ENCODE measurements at places on chromosomes 11 and 22. TPM values are rescaled to one million over a fixed set of nuclear protein-coding genes. Genes with fewer than 3 reads are reported as not detected.
A peak's percentile ranks its signal among the peaks of the same experiment; 100 is the strongest.

GRCh38 chr11:30984827-30985226 is 384.7 kb downstream of the DCDC1 start:
- H3K4me1 ChIP-seq, result no peaks in the 10 kb centered on the region
- no peak overlapping the region for H3K27ac ChIP-seq
- no peak for DNase-seq
- no peaks in the 10 kb centered on the region for H3K27me3 ChIP-seq
- H3K4me3 ChIP-seq, result no peak overlapping the region
- no peaks in the 10 kb centered on the region for H3K36me3 ChIP-seq

DNA sequence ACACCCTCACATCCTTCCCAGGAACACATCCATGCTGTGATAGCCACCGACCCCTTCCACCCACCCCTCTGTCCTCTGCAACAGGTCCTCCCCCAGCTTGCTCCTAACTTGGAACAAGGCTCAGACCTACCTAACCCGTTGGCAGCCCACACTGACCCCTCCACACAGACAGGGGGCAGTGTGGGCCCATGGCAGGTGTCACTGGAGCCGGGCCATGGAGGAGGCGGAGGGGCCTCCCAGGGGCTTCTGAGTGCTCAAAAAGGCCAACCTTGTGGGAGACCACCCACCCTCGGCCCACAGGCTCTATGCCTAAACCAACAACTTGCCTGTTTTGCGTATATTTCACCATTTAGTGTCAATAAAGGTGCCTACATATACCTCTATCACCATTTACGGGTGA is 57.0 kb downstream of the CERK start:
- H3K4me3 ChIP-seq, result no peak overlapping the region
- H3K27ac ChIP-seq, result no peak overlapping the region
- peaks cover 24% of the 10 kb centered on the region for H3K4me1 ChIP-seq
- no peak for DNase-seq
- no peaks in the 10 kb centered on the region for H3K27me3 ChIP-seq

DNA sequence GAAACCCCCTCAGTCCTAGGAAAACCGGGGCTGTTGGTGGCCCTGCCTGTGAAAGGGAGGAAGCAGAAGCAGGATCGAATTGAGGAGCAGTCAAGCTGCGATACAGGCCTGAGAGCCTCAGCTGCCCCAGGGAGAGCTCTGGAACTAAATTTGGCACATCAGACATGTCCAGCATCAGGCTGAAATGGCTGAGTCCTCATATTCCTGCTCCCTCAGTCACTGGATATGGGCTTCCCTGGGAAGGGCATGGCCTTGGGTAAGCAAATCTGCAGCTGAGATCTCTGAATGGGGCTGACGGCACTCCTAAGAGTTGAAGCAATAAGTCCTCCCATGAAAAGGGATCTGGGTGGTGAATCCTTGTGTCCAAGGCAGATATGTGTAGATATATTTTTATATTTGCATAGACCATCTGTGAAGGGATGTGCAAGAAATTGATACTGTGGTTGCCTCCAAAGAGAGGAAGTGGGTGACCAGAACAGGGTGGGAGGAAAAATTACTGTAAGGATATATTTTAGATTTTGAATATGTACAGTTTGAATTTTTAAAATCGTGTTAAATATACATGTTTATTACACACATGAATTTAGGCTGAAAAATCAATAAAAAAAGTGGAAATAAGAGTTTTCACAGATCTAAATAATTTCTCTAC is 45.5 kb downstream of the APIP start:
- H3K27me3 ChIP-seq, result no peaks in the 10 kb centered on the region
- H3K4me1 ChIP-seq, result no peaks in the 10 kb centered on the region
- H3K4me3 ChIP-seq, result no peak overlapping the region

DNA sequence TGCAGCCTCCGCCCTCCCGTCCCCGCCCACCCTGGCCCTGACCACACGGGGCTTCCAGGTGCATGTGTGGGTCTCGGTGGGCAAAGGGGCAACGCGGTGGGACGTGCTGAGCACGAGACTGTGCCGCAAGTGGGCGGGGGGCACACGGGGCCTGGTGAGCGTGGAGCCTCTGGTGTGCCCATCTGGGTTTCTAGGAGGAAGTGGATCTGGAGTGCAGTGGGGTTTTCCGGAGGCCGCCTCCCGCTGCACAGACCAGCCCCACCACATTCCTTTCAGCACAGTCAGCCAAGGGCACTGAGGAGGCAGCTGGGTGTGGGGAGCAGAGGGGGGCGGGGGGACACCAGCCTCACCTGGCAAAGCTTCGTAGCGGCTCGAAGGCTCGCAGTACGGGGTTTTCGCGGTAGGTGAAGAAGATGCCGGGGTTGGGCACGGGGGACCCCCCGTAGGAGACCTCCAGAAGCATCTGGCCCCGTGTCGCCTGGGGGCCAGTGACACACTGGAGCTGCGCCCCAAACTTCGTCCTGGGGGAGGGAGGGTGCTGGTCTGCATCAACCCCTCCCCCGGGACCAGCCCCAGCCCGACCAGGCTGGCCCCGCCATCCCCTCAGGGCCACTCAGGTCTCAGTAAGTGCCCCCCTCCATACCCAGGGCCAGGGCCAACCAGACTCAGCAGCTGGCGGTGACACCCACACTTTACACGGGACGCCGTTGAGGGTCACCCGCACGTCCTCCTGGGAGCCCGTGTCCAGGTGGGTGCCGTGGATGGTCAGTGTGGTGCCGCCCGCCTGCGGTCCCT is 12.4 kb upstream of the MAPK11 start:
- H3K4me1 ChIP-seq, result no peaks in the 10 kb centered on the region
- no peak overlapping the region for H3K4me3 ChIP-seq
- H3K36me3 ChIP-seq, result no peaks in the 10 kb centered on the region
- DNase-seq, result no peak
- no peak overlapping the region for H3K27ac ChIP-seq

- H3K4me3 ChIP-seq, result no peak overlapping the region
- no peaks in the 10 kb centered on the region for H3K27me3 ChIP-seq
- peaks cover 5% of the 10 kb centered on the region for H3K4me1 ChIP-seq
- DNase-seq, result no peak
- H3K27ac ChIP-seq, result no peak overlapping the region
- no peaks in the 10 kb centered on the region for H3K36me3 ChIP-seq
Measured at GRCh38 chr11:7427733-7428132, 57.6 kb upstream of the OLFML1 start.

DNA sequence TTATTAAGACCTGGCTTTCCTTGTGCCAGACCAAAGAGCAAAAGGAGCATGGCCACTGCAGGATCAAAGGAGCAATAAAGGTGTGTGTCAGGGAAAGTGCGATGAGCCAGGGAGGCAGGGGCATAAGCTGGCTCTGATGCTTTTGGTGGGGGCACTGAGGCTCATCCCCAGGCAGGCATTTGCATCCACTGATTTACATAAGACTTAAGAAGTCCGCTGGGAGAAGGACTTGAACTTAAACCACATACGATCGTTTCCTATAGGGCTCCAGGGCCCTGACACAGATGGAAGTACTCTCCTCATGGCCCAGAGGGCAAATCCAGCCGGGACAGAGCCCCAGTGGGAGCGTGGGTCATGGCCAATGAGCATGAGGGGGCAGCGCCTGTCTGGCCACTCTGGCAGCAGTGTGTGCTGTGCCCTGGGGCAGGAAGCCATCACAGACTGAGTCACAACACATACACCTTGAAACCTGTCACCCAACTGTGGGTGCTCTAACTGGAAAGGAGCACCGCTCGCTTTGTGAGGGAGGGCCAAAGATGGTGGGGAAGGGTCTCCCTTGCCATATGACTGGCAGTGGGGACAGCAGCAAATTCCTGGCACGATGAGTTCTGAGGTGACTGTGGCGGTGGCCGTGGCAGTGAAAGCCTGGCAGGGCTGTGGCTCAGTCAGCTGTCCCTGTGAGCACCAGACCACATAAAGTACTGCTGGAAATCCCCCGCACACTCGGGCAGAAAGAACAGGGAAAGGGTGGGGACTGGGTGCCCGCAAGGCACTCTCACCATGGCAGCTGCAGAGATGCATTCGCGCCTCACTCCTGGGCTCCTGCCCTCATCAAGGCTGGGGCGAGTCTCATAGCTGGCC is 79.4 kb upstream of the LMO1 start:
- no peak overlapping the region for H3K4me3 ChIP-seq
- 0 out of 2 replicates have a peak overlapping the region, but pooled peaks have one; percentile 24 for H3K27ac ChIP-seq
- DNase-seq, result peak; percentile 49
- H3K36me3 ChIP-seq, result no peaks in the 10 kb centered on the region

- H3K27me3 ChIP-seq, result no peaks in the 10 kb centered on the region
- peaks cover 1% of the 10 kb centered on the region for H3K36me3 ChIP-seq
- H3K27ac ChIP-seq, result peak overlapping the region; percentile 97
- no peak for DNase-seq
- H3K4me1 ChIP-seq, result peaks cover 28% of the 10 kb centered on the region
- peak overlapping the region; percentile 82 for H3K4me3 ChIP-seq
Measured at GRCh38 chr11:60951606-60951903, 421 bp downstream of the SLC15A3 start.

DNA sequence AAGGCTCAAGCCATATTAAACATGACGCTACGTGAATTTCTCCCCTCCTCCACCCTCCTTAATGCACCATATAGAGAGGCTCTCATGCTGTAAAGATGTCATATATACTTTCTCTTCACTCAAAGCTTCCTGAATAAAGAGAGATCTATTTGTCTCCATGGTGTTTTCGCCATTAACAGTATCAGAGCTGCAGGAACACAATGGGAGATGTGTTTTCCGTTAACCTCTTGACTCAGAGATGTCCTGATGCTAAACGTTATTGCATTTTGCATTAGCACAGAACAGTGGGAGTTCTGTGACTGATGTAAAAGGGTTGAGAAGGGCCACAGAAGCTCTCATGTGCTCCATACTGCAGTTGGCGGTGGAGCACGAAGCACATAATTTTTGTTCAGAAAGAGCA is 25.7 kb upstream of the BLID start:
- no peak overlapping the region for H3K27ac ChIP-seq
- H3K4me3 ChIP-seq, result no peak overlapping the region
- H3K36me3 ChIP-seq, result no peaks in the 10 kb centered on the region
- H3K27me3 ChIP-seq, result no peaks in the 10 kb centered on the region
- H3K4me1 ChIP-seq, result no peaks in the 10 kb centered on the region

- no peaks in the 10 kb centered on the region for H3K27me3 ChIP-seq
- H3K4me3 ChIP-seq, result no peak overlapping the region
- peak; percentile 46 for DNase-seq
Measured at GRCh38 chr22:22157348-22157725, 87.2 kb upstream of the VPREB1 start.

GRCh38 chr22:45304971-45305370 is 4.8 kb upstream of the FAM118A start:
- no peaks in the 10 kb centered on the region for H3K36me3 ChIP-seq
- no peaks in the 10 kb centered on the region for H3K27me3 ChIP-seq
- DNase-seq, result no peak
- H3K4me1 ChIP-seq, result peaks cover 10% of the 10 kb centered on the region
- no peak overlapping the region for H3K27ac ChIP-seq

DNA sequence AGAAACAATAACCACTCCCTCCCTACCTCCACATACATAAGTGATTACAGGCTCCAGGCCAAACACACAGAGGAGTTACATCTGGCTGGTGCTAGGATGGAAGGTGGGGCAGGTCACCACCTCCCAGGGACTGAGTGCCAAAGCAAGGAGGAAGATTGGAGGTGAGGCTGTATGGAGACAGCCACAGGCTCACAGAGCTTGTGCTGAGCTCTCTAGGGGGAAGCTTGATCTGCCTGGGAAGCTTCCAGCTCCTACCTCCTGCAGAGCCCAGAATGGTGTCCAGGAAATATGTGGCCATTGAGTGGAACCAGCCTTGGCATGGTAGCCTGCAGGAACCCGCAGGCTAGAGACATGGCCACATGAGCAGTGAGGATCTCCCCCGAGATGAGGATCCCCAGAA is 3.6 kb upstream of the MED15 start:
- H3K4me3 ChIP-seq, result no peak overlapping the region
- no peaks in the 10 kb centered on the region for H3K36me3 ChIP-seq
- H3K4me1 ChIP-seq, result peaks cover 2% of the 10 kb centered on the region
- no peaks in the 10 kb centered on the region for H3K27me3 ChIP-seq

Gene BACE1
- polyA plus RNA-seq, result 0.29 TPM

Gene SNX32
- polyA plus RNA-seq, result 0.67 TPM

Gene FAT3
- not detected for polyA plus RNA-seq
